ENCODE measurements at places on chromosomes 6 and 20.

DNA sequence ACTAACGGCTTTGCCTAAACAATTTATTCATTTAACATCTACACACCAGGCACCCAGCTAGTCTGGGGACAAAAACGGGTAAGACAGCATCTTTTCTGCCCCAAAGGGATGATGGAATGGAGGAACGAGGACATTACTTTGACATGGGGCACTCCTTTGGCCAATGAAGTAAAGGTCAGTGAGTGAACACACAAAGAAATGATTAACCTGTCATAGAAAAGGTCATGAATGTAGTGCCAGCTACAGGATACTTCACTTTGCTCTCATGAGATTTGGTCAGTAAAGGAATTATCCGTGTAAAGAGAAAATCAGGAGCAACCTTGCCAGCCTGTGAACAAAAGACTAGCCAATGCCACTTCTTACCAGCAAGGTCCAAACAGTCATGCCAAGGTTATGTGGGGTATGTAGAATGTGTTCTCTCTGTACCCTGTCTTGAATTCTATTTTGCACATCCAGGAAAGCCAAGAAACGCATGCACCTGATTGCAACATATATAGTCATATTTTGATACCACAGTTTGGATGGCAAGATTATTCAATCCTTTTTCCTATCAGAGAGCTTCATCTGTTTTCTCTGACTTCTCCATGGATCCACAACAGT is 145.3 kb downstream of the GMPR start:
- no peak for DNase-seq

DNA sequence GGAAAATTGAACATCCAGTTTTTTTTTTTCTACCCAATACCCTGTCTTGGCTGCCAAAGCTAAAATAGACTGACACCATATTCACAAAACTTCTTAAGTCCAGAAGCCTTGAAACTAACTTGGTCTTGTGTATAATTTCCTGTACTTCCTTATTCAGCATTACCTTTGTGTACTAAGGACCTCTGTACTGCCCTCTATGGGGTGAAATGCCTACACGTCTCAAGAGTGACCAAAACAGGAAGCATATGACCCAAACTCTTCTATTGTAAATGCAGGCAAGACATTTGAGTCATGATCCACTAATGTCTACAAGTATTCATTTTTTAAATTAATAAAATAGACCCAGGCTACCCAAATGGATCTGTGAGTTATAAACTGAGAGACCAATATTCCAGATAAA is 50.4 kb downstream of the HMGCLL1 start:
- no peak for DNase-seq

DNA sequence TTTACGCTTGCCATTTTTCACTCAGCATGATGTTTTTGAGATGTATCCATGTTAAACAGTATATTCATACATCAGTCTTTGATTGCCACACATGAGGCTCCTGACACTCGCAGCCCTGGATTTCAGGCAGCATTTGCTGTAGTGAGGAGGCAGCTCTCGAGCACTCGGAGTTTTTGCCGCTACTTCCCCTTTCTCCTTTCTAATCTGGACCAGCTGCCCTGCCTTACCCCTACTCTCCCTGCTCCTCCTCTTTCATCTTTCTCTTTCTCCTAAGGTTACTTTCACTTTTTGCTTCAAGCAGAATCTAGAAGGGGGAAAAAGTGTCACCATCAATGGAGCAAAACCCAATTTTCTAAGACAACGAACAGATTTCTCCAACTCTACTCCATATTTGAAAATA is 5.9 kb upstream of the CST3 start:
- DNase-seq, result no peak

GRCh38 chr20:50388733-50389437 is 121.3 kb upstream of the PTPN1 start:
- no peak for DNase-seq

Data from stimulated activated CD4-positive, alpha-beta T cell treated with anti-CD3 and anti-CD28 coated beads, TNF-alpha, amount 100 ng/mL, for 4 hours (primary cell).